C1 segment of cervical spinal cord (tissue), 14 donors: ENCODE measurements at places on chromosomes 6 and 20.

DNA sequence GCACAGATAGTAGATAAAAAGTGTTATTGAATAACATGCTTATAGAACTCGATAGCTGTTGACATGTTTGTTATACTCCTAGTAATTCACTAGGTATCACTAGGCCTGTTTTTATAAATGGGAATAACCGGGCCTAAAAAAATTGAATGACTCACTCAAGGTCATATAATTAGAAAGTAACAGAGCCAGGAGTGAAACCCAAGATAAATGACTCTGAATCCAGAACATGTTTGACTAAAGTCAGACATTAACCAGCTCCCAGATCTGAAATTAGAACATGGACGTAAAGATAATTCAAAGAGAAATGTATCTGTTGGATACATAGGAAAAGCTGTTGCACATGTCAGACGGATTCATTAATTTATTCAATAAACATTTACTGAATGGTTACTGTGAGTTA lies 26.9 kb downstream of the RGS17 start:
- DNase-seq = no peak

GRCh38 chr6:19879663-19880062 lies 42.5 kb downstream of the ID4 start:
- no peak for DNase-seq

DNA sequence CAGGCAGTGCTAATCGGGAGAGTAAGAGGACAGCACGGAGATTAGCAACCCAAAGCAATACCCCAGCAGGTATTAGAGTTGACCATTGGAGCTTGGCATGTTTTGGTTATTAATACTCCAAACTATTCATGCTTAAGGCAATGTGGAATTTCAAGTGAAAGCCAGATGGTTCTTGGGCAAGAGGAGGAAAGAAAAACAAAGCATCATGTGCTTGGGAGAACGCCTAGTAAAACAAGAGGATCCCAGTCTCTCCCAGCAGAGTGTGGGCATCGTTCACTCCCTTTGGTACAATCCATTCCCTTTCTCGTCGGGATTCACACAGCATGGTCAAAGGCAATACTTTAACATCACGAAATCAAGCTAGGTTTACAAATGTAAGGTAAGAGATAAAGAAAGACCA lies 349.8 kb downstream of the PRKN start:
- no peak for DNase-seq

- DNase-seq = no peak
These were observed 132.4 kb upstream of the FBXL4 start for GRCh38 chr6:99080191-99080590.

GRCh38 chr6:148747145-148747470 lies 278 bp downstream of the UST start:
- no peak for DNase-seq

- no peak for DNase-seq
These were observed 247.5 kb downstream of the TMEM242 start for GRCh38 chr6:157075549-157076450.
